ENCODE measurements at places on chromosomes 16 and 17.
A peak's percentile ranks its signal among the peaks of the same experiment; 100 is the strongest.

DNA sequence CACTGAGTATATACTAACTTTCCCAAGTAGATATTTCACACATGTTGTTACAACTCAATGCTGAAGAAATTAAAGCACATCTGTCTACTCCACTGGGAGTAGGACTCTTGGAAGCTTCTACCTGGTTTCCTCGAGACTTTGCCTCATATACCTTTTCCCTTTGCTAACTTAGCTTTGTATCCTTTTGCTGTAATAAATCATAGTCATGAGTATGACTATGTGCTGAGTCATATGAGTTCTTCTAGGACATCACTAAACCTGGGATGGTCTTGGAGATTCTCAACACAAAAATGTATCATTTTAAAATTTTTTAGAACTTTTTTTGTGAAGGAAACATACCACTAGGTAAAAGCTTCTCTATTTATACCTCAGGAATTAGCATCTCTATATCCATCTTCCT is 39.8 kb downstream of the ABCA5 start:
- DNase-seq, result peak; percentile 42

GRCh38 chr17:742147-742793 is 9.8 kb downstream of the GEMIN4 start:
- DNase-seq, result no peak

- no peak for DNase-seq
Measured at GRCh38 chr17:40451420-40451819, 8.2 kb downstream of the IGFBP4 start.

GRCh38 chr17:43330876-43331639 is 67.7 kb upstream of the ARL4D start:
- no peak for DNase-seq

- DNase-seq, result no peak
Measured at GRCh38 chr17:57935833-57936807, 19.1 kb downstream of the CUEDC1 start.

DNA sequence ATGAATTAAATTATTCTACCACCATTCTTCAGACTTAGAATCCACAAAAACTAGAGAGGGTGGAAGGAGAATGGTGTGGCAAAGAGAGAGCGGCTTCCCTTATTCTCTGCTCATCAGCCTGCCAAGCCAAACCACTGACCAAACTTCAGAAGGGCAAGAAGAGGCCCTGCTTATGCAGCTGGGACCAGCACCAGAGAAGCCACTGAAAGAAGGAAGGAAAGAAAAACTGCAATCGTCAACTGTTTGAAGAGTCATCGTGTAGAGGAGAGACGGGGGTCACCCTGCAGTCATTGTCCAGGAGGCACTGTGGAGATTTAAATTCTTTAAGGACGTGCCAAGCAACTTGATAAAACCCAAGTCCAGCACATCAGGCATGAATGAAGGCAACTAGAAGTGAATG is 15.6 kb downstream of the PMP22 start:
- no peak for DNase-seq
